ENCODE measurements at places on chromosomes 6 and 20. TPM values are rescaled to one million over a fixed set of nuclear protein-coding genes. Genes with fewer than 3 reads are reported as not detected.

GRCh38 chr20:9215539-9215938 is 146.7 kb downstream of the PLCB4 start:
- DNase-seq, result peak; percentile 43

The PBOV1 gene
- not detected for total RNA-seq

GRCh38 chr6:162528538-162528937 is 199.0 kb downstream of the PRKN start:
- no peak for DNase-seq

The METTL24 gene
- total RNA-seq, result 0.41 TPM

GRCh38 chr6:88301888-88302768 is 136.0 kb upstream of the CNR1 start:
- DNase-seq, result no peak

The GMPR gene
- total RNA-seq, result 5.1 TPM

DNA sequence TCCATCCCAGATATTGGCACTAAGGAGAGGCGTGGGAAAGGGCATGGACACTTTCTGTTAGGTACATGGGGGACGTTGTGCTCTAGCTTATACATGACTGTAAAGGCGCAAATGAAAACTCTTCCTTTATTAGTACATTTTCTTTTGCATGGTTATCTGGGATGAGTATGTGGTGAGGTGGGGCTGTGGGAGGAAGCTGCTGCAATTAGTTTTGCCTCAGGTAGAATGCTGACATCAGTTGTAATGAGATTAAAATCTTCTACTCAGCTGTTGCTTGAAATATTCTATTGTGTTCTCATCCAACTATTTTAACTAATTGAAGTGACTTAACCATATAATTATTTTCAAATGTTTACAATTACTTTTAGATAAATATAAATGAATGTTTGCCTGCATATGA is 218.3 kb upstream of the FLRT3 start:
- no peak for DNase-seq

- peak; percentile 81 for DNase-seq
Measured at GRCh38 chr6:37625591-37626374, 71.9 kb downstream of the MDGA1 start.

DNA sequence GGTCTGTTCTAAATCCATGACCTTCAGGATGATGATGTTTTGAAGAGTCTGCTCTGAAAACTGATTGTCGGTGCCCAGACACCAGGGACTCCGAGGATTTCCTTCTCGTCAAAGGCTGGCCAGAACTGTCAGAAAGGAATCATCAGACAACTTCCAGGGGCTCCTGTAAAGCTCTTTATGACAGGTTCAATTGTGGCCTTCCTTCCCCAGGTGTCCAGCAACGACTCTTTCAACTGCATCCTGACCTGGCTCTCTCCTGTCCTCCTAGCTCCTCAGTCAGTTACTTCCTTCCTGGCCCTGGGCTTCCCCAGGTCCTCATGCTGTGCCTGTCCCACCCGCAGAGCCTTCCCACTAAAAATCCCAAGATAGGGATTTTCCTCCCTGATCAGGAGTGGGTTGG is 279.9 kb upstream of the RNF24 start:
- no peak for DNase-seq
